ACHN (cell line): ENCODE measurements at places on chromosomes 3 and 15.

- no peak for DNase-seq
Measured at GRCh38 chr15:62287066-62287857, 122.2 kb upstream of the C2CD4B start.

- no peak for DNase-seq
Measured at GRCh38 chr3:172913911-172914655, 163.6 kb downstream of the ECT2 start.

- DNase-seq = peak; percentile 48
Measured at GRCh38 chr15:45126535-45127158, 3.0 kb downstream of the DUOXA1 start.

GRCh38 chr3:55122312-55122711, 194.5 kb upstream of the LRTM1 start:
- DNase-seq = no peak

GRCh38 chr3:87044409-87044808, 53.5 kb upstream of the VGLL3 start:
- no peak for DNase-seq

DNA sequence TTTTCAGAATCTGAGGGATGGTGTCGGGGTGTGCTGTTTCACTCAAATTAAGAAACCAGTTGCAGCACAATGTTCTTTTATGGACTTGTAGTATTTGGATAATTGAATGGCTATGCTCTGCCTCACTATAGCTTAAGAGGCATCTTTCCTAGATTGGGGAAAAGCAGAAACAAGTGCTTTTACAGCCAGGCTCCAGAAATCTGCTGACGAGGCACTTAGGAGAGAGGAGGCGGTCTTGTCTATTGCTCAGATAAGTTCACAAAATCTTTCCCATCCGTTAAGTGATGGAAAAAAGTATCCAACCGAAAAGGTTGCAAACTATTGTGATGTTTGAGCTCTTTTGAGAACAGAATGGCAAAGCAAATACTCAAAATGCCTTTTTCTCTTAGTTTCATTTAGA, 336.1 kb upstream of the RARB start:
- no peak for DNase-seq

DNA sequence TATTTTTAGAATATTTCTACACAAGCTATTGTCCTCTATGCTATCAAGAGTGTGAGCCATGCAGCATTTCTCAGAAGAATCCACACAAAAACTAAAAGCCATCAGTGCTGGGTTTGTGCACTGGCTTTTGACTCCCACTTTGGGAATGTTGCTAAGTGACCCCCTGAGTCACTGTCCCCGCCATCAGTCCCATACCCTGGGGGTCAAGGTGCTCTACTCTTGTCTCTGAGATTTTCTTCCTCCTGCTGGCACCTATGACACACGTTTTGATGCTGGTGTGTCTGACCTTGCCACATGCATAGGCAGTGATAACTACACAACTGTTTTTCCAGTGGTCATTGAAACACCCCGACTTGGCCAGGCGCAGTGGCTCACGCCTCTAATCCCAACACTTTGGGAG, 19.8 kb downstream of the CMTM7 start:
- DNase-seq = no peak

DNA sequence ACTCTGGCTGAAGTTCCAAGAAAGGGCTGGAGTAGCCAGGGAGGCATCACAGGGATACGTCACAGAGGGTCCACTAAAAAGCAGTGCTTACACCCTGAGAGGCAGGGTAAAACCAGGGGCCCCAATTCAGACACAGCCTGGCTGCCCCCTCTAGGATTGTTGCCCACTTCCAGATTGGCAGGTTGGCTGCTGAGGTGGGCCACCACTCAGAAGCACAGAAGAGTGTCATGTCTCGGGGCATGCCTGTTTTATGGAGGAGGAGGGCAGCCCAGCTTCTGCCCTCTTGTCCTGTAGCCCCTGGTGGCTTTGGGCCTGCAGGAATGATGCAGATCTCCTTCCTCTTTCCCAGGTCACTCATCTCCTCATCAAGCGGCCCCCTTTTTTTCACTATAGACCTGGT, 24.0 kb downstream of the NOX5 start:
- no peak for DNase-seq

DNA sequence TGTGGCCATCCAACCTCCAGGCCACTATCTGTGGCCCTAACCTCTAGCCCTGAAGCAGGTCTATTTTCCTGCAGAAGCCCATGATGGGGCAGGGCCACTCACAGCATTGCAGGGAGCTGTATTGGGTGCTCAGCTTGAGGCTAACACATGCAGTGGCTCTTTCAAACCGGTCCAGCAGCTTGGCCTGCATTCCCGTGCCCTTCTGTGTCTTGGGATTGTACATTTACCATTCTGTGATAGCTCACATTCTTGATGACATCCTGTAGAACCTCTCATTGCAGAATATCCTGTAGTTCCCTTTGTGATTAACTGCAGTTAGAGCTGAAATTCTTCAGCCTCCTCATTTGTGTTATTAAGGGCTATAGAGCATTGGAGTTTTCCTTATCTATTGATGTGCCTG, 60.8 kb upstream of the ANKRD34C start:
- no peak for DNase-seq

- DNase-seq = no peak
Measured at GRCh38 chr3:17399586-17399985, 342.8 kb downstream of the TBC1D5 start.

GRCh38 chr3:189424922-189425321, 206.3 kb upstream of the TP63 start:
- no peak for DNase-seq

GRCh38 chr3:185067173-185067572, 85.7 kb downstream of the C3orf70 start:
- DNase-seq = no peak

- DNase-seq = no peak
Measured at GRCh38 chr15:67248011-67248505, 6.4 kb downstream of the AAGAB start.

DNA sequence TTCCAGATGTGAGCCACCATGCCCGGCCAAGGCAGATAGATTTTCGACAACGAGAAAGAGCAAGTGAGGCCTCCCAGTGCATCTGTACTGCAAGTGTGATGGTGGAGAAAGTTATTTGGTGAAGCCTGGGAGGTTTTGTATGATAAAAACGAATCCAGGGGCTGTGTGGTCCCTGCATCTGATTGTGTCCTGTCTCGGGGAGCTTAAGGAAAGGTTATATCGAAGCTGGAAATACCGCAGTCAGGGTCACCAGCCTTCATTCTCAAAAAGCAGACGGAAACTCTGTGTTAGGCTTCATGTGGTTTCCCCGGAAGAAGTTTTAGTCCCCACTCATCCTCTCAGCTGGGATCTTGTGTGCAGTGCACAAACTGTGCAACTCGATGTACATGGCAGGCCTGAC, 3.4 kb downstream of the MINDY4B start:
- DNase-seq = no peak

- DNase-seq = peak; percentile 83
Measured at GRCh38 chr3:44624749-44625480, at the start of gene ZNF197. Gene ZNF197 (plus strand): TSS chr3:44625036. CDS start chr3:44629155, 4,119 bp downstream.

GRCh38 chr15:33161209-33161608, 33.3 kb downstream of the FMN1 start:
- DNase-seq = no peak

DNA sequence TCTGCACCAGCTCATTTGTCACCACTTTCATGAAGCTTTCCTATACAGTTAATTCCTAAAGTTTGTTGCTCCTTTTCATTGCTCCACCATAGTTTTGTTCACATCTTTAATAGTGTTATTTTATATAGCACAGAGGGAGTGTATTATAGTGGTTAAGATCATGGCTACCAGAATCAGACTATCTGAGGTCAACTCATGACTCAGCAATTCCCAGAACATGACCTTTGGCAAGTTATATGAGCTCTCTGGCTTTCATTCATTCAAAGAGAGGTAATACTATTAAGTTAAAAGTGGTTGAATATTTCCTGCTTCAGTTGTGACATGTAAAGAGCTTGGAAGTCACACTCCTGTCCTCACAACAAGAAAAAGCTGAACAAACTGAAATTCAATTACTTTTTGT, 1073.5 kb downstream of the NAALADL2 start:
- no peak for DNase-seq
